ENCODE measurements at places on chromosomes 5 and 9.

- DNase-seq, result no peak
These were observed 117.5 kb upstream of the ZNF366 start for GRCh38 chr5:72624641-72625236.

- no peak for DNase-seq
These were observed 216.1 kb downstream of the MAST4 start for GRCh38 chr5:66812291-66812690.

GRCh38 chr9:119781886-119782285, 412.7 kb upstream of the BRINP1 start:
- DNase-seq, result no peak

GRCh38 chr5:58717303-58718007, 134.6 kb downstream of the RAB3C start:
- DNase-seq, result peak; percentile 4

GRCh38 chr9:12194731-12195130, 498.5 kb upstream of the TYRP1 start:
- no peak for DNase-seq

DNA sequence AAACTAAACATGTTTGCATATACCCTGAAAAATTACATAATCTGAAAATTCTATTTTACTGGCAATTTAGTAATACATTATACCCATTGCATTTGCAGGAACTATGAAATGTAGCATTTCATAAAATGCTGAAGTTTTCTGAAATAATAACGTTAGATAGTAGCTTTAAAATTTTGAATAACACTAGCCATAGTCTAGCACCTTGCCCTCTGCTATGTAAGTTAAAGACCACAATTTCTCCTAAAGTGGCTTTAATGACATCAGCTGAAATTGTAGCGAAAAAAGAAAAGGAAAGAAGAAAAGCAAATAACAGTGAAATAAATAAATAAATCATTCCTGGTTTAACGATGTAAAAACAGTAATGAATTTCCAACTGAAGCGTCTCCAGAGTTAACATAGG, 172.8 kb upstream of the RASA1 start:
- DNase-seq, result no peak

GRCh38 chr9:34372467-34373011, 4.2 kb downstream of the MYORG start:
- no peak for DNase-seq

DNA sequence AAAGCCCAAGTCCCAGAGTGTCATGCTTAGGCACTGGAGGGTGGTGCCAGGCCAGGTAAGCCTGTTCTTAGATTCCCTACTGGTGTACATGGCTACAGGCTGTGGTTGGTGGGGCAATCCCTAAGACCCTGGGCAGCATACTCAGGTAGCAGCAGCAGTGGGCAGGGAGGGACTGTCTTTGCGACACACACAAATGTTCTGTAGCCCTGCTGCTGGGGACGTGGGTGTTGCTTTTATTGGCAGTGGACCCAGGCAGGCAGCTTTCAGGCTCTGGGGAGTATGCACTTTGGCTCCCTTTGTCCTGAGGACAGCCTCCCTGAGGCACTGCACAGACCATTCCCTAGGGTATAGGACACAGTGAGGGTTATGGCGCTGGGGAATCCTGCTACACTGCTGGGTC, 137.1 kb upstream of the ADAMTS19 start:
- no peak for DNase-seq

GRCh38 chr5:59330680-59331079, 562.8 kb downstream of the PDE4D start:
- peak; percentile 44 for DNase-seq

- no peak for DNase-seq
These were observed 85.8 kb downstream of the KIAA1958 start for GRCh38 chr9:112572416-112572815.

GRCh38 chr5:61815339-61815738, 483.3 kb downstream of the ZSWIM6 start:
- no peak for DNase-seq

- no peak for DNase-seq
These were observed 83.5 kb upstream of the RUSC2 start for GRCh38 chr9:35406183-35406959.

- no peak for DNase-seq
These were observed 385.7 kb upstream of the IRX1 start for GRCh38 chr5:3209918-3210317.

DNA sequence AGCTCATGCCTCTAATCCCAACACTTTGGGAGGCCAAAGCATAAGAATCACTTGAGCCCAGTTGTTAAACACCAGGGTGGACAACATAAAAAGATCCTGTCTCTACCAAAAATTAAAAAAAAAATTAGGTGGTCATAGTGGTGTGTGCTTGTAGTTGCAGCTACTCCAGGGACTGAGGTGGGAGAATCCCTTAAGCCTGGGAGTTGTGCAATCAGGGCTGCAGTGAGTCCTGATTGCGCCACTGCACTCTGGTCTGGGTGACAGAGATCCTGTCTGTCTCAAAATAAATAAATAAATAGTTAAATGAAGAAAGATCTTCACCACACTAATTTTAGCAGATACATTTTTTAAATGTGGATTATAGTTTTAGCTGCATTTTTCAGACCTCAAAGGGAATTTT, 433.2 kb downstream of the MAT2B start:
- DNase-seq, result no peak

DNA sequence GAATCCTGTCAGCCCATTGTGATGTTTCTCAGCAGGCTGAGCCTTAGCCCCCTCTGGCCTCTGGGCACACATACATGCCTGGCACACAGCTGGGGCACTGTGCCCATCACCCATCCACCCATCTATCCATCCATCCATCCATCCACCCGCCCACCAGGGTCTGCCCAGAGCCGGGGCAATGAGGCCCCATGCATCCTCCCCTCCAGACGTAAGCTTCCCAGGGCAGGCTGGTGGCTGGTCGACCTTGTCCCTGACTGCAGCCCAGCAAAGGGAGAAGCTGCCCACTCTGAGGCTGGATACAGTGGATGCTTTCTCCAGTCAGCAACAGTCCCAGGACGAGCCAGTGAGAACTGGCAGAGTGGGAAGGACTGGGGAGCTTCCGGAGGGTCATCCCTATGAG, 21.1 kb upstream of the SLC25A51 start:
- no peak for DNase-seq

DNA sequence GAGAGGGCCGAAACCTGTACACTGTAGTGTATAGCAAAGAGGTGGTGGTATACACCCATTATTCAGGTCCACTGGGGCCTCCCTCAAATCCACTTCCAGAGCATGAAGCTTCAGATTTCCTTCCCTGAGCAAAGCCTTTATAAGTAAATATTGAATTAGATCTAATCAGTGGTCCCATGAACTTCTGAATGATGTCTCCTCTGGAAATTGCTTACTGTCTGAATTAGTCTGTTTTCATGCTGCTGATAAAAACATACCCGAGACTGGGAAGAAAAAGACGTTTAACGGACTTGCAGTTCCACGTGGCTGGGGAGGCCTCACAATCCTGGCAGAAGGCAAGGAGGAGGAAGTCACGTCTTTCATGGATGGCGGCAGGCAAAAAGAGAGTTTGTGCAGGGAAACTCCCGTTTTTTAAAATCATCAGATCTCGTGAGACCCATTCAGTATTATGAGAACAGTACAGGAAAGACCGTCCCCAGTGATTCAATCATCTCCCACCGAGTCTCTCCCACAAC, 193.5 kb downstream of the NR3C1 start:
- DNase-seq, result no peak

DNA sequence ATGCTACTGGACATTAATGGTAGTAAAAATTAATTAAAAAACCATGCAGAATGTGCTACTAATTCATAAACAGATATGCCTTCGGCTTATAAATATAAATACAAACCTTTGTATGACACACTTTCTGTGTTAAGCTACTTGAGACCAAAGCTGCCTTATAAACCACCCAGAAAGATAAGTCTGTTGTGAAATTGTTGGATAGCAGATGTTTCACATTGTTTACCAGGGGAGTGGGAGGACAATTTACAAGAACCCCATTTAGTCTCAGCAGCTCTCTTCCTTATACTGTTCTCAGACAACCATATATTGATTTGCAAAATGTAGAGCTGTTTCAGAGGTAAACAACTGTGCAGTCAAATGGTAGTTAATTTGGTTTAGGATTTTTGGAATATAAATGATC, 524.4 kb downstream of the PRR16 start:
- DNase-seq, result no peak

DNA sequence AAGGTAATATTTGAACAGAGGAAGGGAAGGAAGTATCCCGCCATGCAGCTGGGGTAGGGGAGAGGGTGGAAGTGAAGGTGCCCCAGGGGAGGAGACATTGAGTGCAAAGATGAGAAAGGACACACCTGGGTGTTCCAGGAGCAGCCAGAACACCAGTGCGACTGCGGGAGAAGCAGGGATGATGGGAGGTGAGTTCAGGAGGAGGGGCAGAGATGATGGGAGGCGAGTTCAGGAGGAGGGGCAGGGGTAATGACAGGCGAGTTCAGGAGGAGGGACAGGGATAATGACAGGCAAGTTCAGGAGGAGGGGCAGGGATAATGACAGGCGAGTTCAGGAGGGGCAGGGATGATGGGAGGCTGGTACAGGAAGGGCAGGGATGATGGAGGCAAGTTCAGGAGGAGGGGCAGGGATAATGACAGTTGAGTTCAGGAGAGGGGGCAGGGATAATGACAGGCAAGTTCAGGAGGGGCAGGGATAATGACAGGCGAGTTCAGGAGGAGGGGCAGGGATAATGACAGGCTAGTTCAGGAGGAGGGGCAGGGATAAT, 17.2 kb upstream of the SPOCK1 start:
- DNase-seq, result no peak

DNA sequence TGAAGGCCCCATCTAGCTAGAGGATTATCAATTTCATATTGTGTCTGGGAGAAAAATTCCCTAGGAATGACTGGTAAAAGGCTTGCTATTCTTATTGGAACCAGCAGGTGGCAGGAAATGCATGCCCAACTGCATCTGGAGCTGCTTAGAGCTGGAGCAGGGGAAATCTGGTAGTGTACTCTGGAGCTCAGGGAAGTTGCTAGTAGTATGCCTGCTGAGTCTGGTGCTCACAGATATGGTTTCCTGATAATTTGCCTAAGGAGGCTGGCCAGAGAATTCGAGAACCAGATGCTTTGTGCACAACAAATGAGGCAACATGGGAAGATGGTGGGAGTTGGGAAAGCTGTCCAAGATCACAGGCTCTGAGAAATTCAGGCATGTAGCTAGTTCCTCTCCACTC, 53.7 kb downstream of the G3BP1 start:
- DNase-seq, result peak; percentile 54

DNA sequence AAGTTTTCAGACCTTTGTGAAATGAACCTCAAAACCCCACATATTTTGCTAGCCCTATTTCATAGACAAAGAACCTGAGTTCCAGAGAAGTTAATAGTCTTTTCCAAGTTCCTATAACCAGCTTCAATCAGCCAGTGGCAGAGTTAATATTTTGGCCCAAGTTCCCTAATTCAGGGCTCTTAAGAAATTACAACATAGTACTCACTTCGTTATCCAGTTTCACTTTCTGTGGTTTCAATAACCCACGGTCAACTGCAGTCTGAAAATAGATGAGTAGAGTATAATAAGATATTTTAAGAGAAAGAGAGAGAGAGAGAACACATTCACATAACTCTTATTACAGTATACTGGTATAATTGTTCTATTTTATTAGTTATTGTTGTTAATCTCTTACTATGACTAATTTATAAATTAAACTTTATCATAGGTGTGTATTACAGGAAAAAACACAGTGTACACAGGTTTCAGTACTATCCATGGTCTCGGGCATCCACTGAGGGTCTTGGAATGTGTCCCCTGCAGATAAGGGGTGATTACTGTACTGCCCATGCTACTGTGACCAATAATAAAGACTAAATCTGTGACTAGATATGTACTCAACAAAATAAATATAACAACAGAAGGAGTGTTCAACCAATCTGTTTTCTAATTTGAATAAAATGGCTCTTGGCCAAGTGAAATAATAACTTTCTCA, 9.3 kb upstream of the MYOT start:
- no peak for DNase-seq

DNA sequence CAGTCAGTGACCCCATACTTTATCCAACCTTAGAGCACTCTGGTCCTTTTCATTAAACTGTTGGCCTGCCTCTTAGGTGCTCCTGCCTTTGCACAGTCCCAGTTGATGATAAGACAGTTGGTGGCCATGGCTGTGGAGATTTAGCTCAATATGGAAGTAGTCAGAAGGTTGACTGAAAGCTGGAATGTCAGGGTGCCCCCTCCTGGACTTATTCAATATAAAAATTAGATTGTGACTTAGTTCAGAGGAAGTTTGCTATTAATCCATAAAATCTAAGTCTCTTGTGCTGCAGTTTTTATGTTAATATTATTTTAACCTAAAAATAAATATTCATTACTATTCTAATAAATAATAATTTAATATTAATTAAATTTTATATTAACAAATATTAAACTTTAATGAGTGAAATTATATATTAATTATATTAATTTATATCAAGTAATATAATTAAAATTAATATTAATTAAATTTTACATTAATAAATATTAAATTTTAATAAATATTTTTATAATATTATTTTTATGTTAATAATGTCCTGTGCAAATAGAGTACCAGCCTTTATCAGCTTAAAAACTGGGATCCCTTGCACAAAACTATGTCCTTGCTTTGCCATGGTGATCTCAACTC, 77.7 kb upstream of the ADAMTSL1 start:
- no peak for DNase-seq

GRCh38 chr5:167820101-167820990, 471.1 kb upstream of the WWC1 start:
- no peak for DNase-seq

DNA sequence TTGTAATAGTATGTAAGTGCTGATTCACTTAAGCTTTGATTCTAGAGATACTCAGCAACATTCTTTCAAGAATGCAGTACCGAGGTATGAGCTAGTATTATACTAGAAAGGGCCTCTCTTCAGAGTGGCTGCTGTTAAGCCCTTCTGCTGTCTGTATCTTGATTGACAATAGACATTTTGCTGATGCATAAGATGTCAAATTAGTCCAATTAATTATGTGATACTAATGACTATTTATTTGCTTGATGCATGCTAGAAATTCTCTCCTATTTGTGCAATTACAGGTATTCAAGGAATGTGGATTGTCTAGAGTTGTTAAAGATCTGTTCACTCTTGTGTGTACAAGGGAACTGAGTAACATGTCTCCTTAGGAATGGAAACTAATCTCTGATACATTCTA, 92.3 kb upstream of the PTGER4 start:
- no peak for DNase-seq

- no peak for DNase-seq
These were observed 23.0 kb downstream of the SLC28A3 start for GRCh38 chr9:84317563-84317962.

DNA sequence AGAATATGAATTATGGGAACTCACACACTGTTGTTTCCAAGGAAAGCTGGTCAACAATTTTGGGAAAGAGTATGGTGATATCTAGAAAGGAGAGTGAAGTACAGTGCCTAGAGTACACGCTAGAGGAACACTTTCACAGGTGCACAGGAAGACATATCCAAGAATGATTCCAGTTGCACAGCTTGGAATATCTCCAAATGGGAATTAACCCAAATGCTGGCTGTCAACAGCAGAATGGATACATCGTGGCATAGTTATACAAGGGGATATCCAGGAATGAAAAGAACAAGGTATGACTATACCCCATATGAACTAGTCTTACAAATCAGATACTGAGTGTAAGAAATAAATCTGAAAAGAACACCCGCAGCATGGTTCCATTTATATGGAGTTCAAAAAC, 231.3 kb downstream of the FSTL4 start:
- DNase-seq, result no peak

- peak; percentile 99 for DNase-seq
These were observed 56.4 kb upstream of the RPL26L1 start for GRCh38 chr5:172902497-172903472.

All from A549 (cell line).